OCI-LY7 (cell line): ENCODE measurements at places on chromosomes 5 and 9.
A peak's percentile ranks its signal among the peaks of the same experiment; 100 is the strongest.

DNA sequence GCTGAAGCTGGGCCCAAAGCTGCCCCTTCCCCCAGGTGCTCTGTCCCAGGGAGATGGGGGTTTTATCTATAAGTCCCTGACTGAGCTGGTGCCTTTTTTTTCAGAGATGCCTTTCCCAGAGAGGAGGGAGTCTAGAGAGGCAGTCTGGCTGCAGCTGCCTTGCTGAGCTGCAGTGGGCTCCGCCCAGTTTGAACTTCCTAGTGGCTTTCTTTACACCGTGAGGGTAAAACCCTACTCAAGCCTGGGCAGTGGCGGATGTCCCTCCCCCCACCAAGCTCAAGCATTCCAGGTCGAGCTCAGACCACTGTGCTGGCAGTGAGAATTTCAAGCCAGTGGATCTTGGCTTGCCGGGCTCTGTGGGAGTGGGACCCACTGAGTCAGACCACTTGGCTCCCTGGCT, 41.3 kb downstream of the CAVIN4 start:
- no peak for DNase-seq

GRCh38 chr5:74648835-74649293, 8.3 kb upstream of the ENC1 start:
- DNase-seq: peak; percentile 66

DNA sequence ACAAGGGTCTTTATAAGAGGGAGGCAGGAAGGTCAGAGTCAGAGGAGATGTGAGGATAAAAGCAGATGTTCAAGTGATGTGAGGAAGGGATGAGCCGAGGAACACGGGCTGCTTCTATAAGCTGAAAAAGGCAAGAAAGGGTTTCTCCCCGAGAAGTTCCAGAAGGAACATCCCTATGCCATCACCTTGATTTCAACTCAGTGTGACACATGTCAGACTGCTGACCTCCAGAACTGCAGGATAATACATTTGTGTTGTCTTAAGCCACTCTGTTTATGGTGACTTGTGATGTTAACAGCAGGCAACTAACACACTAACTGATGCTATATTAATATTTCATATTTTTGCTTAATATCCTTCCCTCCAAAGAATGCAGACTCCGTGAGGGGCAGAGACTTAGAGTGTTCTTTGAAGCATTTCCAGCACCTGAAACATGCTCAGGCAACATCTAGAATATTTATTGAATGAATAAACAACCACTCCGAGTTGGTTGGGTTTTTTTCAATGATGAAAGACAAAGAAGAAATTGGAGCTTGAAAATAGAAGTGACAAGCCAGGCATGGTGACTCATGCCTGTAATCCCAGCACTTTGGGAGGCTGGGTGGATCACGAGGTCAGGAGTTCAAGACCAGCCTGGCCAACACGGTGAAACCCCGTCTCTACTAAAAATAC, 77.6 kb upstream of the ADRA1B start:
- DNase-seq: no peak

DNA sequence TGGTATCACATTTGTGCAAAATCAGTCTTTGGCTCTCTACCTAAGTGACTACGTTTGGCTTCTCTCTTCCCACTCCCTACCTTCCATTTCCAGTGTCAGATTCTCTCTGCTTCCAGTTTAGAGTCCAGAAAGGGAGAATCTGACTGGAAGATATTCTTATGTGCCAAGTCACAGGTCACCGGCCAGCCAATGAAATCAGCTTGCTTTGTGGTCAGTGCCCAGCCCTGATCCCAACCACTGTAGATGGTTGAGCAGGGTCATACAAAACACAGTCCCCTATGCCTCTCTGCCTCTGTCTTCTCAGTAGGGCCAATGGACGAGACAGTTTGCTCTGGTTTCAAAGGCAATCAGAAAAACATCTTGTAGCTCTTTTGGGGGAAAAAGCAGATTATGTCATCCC, 15.6 kb upstream of the EPB41L4B start:
- no peak for DNase-seq

DNA sequence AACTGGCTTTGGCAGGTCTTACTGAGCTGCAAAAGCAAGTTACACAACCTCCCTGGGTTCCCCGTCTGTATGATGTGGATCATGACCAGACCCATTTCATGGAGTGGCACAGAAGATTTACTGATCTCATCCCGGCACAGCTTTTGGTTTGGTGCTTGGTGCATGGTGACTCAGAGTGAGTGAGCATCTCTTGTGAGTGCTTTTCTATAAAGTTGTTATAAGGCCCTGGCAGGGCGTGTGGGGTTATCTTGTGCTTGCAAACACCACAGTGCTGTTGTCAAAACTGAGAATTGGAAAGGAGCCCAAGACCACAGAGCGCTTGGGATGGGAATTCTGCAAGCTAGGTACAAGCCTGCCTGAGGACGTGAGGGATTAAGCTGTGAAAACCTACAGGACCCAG, 425.2 kb downstream of the GADD45G start:
- no peak for DNase-seq

DNA sequence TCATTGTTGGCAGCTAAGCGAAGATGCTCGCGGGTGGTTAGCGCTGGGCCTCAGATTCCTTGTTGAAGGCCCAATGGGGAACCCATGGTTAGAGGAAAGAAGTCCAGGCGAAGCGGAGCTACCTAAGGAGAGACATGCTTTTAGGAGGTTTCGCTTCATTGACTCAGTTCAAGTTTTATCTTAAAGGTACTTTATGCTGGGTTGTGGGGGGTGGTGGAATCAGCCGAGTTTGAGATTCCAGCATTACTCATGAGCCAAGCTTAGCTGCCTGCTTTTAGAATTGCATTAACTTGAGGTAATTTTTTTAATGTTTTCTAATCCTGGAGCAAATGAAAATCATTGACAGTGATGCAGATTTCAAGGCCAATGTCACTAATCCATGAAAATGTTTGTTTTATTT, 16.1 kb downstream of the MEGF10 start:
- DNase-seq: no peak

GRCh38 chr5:93151121-93151520, 429.9 kb downstream of the NR2F1-AS1 start:
- DNase-seq: no peak

GRCh38 chr5:76177978-76178377, 94.8 kb downstream of the SV2C start:
- DNase-seq: no peak

DNA sequence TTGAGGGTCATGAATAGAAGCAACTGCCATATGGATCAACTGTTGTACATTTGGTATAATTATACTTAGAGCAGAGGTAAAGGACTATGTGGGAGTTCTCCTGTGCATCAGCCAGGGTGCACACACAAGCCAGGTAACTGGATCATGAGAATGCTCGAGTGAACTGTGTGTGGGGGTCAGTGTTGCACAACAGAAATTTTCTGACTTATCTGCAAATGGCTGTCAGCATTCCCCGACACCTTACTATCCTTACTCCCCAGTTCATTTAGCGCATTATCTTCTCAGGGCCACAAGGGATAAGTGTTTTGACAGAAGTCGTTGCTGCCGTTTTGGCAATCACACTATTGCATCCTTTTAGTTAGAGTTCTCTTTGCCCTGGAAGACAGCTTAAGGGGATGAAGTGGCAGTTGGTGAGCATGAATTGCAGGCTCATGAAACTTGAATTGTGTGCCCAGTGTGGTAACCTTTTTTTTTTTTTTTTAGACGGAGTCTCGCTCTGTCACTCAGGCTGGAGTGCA, 1.7 kb downstream of the CANX start:
- peak; percentile 13 for DNase-seq

DNA sequence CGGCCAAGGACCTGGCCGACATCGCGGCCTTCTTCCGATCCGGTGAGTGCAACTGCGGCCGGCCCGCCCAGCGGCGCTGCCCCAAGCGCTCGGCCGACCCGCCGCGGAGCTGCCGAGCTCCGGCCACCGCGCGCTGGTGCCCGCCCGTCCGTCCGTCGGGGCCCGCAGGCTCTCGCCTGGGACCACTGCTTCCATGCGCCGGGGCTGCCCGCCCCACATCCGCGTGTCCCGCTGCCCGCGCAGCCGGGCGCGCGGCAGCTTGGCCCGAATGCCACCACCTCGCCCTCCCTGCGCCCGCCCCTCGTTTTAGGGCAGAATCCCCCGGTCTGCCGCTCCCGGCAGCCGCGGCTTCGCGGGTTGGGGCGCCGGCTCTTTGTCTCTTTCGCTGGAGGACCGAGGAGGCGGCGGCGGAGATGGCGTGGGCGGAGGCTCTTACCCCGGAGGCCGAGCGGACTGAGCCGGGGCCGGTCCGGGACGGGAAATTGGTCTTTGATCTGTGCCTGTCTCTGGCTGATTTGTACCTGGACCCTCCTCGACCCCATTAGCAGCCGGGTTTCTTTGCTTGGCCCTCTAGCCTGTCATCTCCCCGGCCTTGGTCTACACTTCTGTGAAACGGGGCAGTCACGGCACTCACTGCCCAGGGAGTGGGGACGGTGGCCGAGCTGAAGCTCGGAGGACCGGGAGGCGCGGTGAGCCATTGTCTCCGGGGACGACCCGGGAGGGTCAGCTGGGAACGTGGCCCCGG, 871 bp downstream of the TRIO start:
- peak; percentile 44 for DNase-seq

GRCh38 chr5:135423146-135423845, 23.9 kb downstream of the DCANP1 start:
- DNase-seq: no peak

DNA sequence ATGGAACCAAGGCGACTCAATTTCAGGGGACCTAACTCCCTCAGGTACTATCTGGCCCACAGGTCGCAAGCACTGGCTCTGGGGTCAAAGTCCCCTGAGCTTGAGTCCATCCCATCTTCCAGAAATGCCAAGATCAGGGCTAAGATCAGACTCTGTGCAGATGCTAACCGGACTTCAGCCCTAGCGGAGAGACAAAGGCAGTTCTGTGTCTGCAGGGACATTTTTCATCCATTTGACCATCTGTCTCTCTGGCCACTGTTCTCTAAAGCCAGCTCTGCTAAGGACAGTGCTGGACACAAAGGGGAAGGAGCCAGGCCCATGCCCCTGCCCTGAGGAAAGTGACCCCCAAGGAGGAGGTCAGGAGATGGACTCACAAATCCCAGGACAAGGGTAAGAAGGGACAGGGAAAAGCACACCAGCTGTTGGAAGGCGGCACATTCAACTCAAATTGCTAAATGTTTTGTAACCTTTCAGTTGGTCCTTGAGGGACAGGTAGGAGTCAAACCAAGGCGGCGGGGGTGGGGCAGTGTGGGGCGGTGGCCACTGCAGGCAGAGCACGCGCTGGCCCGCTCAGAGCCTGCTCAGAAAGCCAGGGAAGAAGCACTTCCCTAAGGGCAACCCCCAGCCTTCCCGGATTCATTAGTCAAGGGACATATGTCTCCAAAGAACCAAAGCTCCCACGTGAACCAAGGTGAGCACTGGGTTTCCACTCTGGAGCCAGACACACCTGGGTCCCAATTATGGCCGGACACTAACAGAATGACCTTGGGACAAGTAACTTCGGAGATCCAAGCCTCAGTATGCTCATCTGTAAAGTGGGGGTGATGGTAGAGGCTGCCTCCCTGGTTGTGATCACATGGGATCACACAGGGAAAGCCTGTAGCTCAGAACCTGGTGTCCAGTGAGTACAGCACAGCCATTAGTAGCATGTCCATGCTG, 42.8 kb downstream of the STK10 start:
- no peak for DNase-seq

GRCh38 chr9:89715318-89715858, 110.6 kb downstream of the GADD45G start:
- no peak for DNase-seq

GRCh38 chr5:160772854-160773253, 79.2 kb downstream of the ATP10B start:
- DNase-seq: no peak
